ENCODE measurements at places on chromosomes 2 and 18.

DNA sequence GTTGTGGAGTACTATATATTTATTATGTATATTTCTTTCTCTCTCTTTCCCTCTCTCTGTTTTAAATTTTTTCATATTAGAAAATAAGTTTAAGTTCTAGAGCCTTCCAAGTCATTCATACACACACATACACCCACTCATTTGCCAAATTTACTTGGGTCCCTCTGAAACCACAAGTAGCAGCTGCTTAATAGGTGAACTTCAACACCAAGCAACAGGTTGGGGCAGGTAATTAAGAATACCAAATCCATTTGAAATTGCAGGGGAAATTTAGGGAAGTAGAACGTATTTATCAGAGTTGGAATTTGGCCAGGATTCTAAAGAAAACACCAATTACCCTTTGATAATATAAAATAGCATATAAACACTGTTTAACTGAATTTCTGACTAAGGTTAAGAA, 75.0 kb upstream of the RBBP8 start:
- DNase-seq = no peak

DNA sequence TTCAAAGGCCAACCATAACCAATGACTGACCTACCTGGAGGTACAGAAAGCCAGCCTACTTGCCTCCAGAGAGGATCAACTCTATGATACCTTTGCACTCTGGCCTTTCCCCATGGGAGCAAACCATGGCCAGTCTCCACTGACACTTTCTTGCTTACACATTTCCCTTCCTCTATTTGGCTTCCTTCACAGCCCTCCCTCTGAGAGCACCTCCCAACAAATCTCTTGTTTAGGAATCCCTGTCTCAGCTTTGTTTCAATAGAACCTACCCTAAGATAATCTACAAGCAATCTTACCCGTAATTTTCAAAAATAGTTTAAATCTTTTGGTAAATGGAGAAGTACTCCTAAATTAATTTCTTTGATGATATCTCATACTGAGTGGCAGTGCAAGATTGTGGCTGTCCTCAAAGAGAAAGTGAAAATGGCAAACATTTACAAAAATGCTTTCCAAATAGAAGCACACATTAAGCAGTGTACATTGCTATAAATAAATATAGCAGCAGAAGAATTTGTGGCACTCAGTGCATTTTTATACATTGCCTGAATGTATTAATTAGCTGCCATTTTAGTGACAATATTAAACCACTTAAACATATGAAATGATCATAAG, 140.6 kb downstream of the CCDC148 start:
- no peak for DNase-seq

DNA sequence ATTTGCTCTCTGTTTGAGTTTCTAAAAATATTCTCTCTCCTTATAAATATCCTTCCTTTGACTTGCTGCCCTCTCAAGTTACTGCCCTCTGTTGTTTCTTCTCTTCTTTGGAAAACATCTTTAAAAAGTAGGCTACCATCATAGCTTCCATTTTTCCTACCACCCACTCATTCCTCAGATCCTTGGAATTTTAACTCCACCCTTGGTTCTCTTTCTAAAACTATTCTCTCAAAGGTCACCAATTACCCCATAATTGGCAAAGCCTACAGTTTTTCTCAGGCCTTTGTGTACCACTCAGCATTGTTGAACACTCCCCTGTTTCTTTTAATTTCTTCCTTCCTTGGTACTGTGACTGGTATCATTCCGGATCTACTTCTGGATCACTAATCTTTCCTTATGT, 43.0 kb upstream of the ITGAV start:
- DNase-seq = no peak

- DNase-seq = peak; percentile 50
These were observed 12.8 kb upstream of the IHH start for GRCh38 chr2:219073413-219074129.

DNA sequence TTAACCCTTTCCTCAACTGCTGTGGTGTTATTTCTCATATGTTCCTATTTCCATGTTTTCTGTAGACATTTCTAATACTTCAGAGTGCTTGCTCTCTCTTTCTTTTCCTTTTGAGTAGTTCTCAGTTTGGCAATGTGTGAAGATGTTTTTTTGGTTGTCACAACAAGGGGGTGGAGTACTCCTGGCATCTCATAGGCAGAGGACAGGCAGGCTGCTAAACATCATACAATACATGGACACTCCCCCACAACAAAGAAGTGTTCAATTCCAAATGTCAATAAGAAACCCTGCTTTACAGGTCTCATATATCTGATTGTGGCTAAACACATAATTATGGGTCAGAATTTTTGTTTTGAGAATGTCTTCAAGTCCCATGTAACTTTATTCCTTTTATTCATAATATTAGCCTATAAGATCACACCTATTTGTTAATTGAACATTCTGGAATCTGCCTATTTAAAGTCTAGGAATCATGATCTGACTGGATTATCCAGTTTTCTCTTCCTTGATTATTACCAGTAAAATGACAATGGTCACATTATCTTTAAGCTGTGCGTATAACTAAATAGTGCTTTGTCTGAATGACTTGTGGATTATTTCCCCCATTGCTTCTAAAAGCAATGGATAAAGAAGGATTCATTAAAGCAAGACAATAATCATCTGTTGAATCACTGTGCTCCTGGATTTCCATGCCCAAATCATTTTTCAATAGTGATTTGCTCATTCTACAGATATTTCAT, 46.8 kb upstream of the ITPRID2 start:
- DNase-seq = no peak

GRCh38 chr2:55923091-55923981, at the start of gene EFEMP1:
EFEMP1 (minus strand) TSS chr2:55923782; CDS start chr2:55922440, 1,342 bp downstream.
- DNase-seq = peak; percentile 57

GRCh38 chr2:228541789-228542188, 360.3 kb upstream of the SPHKAP start:
- DNase-seq = no peak

GRCh38 chr2:76946631-76947145, 575.5 kb downstream of the LRRTM4 start:
- no peak for DNase-seq

GRCh38 chr2:145126146-145126545, 606.2 kb upstream of the ZEB2 start:
- no peak for DNase-seq

GRCh38 chr18:23452347-23452727, 750 bp upstream of the RIOK3 start:
- DNase-seq = no peak

GRCh38 chr18:31977270-31977872, 34.4 kb upstream of the TRAPPC8 start:
- no peak for DNase-seq

- DNase-seq = no peak
These were observed 30.6 kb upstream of the MYCN start for GRCh38 chr2:15909736-15910135.

- DNase-seq = no peak
These were observed 111.1 kb upstream of the RBBP8 start for GRCh38 chr18:22822024-22822423.

- no peak for DNase-seq
These were observed 56.5 kb downstream of the ACAA2 start for GRCh38 chr18:49756671-49757362.

DNA sequence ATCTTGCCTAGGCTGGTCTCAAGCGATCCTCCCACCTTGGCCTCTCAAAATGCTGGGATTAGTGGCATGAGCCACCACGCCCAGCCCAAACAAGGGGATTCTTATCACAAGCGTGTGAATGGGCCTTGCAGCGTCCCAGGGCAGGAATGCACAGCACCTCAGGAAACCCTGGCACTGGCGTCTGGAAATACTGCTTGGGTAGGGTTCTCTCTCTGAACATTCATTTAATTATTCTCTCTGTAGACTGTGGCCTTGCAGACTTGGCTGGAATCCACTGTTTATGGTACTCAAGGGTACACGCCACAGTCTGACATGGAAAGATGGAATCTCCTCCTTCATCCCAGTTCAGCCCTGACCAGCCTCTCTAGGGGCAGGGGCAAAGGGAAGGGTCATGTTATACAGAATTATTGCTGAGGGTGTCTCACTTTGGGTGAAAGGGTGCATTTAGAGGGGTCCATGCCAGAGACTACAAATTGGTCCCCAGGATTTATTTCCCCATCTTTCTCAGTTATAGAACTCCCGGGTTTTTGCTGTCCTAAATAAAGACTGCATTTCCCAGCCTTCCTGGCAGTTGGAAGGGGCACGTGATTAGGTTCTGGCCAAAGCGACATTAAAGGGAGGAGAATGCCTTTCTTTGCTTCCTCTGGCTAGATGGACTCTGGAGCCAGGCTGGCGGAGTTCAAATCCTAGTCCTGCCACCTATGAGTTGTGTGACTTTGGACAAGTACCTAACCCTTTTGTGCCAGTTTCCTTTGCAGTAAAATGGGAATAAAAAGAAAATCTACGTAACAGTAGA, 147.2 kb upstream of the HAAO start:
- no peak for DNase-seq

DNA sequence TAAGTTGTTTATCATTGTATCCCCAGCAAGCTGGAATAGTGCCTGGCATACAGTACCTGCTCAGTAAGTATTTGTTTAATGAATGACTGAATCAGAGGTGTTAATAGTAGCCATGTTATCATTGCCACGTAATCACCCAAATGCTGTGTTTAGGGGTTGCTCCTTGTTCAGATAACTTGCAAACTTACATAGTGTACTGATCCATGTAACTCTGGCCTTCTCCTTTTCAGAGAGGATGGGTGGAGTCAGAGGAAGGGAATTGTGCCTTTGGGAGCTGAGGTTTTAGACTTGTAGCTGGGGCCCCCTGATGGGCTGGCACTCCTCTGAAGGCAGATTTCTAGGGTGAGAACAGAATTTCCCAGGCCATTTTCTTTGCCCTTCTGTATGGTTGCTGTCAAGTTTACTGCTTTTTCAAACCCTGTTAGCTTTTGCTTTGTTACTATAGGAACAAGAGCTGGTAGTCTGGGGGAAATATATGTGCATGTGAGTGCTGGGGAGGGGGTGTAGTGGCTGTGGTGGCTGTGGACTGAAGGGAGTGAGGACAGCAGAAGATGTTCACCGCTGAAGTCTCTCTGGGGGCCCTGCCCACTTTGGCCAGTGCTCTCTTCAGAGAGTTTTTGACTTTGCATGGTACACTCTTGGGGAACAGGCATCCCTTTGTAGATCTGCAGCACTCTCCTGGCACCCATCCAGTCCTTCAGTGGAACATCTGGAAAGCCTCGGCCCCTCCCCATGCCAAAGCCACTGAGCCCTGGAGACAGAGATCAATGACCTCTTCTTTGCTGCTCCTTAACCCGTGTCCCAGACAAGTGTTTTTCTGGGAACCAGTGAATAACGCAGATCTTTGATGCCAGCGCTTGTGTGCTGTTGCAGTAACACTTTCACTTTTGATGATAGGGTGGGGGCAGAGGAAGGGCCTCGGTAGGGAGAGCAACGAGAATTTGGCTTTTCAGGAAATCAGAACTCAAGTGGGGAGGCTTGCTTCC, 209.0 kb downstream of the PRKCE start:
- peak; percentile 88 for DNase-seq

- no peak for DNase-seq
These were observed 53.5 kb upstream of the LCLAT1 start for GRCh38 chr2:30393510-30393909.

DNA sequence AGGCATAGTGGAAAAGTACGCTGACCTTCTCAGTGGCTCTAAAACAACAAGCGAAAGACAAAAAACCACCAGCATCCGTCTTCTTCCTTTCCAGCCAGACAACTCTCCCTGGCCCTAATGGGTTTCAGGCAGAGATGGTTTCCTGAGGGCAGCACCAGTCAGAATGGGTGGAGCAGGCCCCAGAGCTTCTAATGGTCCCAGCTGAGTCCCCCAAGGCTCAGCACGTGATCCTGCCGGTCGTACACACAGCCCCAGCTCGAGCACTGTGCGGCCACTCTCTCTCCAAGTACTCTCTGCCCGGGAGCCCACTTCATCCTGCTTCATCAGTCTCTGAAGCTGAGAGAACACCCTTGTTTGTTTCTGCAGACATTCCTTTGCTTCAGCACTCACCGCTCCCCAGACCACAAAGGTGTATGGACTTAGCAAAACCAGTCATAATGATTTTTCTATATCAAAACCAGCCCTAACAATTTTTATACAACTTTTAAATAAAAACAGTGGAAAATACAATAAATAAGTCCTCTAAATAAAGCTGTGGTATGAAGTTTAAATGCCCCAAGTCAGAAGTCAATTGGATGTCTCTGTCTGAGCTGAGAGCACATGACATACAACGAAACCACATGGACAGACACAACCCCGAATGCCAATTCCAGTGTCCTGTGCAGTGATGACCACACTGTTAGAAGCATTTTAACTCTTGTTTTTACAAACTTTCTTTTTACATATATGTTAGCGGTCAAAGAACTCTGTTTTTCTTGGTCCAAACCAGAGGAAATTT, 63.9 kb downstream of the PARD6G start:
- DNase-seq = no peak

DNA sequence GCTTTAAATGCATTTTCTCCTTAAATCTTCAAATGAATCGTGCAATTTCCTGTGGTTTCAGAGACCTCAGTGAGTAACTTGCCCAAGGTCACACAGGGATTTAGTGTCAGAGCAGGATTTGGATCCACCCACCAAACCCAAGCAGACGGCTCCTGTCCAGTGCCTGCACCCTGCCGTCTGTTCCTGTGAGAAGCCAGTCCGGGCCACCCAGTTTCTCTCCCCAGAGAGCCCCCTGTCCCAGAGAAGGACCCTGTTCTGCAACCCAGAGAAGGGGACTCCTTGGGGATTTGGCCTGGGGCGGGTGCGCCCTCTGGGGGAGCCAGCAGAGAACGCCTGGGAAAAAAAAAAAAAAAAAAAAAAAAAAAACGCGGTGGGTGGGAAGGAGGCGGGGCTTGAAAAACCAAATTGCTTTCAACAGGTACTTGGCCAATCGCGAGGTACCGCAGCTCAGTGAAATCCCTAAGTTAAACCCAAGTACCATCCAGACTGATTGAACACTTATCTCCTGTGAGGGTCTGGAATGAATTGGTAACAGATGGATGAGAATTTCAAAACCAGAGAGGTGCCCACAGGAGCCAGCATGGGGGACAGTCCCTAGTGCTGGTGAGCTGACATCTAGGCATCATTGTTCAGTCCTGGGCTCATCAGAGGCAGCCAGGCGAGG, 30.9 kb upstream of the REEP1 start:
- DNase-seq = no peak

- no peak for DNase-seq
These were observed 286.0 kb downstream of the LPIN1 start for GRCh38 chr2:12032398-12032797.

DNA sequence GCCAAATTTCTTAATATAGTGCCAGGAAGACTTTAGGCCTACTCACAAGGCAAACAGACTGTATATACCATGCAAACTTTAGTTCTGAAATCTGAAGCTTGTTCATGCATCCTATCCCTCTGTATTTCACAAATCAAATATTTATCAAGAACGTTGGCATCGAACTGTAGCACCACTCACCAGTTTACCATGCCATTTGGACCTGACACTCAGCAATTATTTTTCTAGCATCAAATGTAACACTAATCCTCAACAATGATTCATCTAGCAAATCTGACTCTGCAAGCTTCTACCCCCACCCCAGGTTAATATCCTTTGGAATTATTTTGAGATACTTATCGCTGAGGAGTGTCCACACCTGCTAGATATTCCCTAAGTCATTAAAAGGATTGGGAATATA, 1506.6 kb downstream of the LRP1B start:
- DNase-seq = no peak

DNA sequence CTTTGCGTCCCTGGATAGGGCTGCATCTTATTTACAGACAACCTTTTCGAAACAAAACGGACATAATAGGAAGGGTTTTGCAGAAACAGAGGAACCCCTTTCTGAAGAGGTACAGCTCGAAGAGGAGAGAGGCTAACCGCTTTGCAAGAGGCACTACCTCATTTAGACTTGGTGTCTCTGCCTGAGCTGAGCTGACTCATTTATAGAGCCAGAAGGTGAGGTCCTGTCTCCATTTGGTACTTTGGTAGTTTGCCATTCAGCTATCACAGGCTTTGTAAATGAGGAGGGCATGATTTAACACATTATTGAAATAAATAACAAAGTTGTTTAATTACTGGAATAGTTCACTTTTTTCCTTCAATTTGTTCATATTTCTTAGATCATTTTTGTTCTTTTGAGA, 2.2 kb upstream of the NXPH2 start:
- no peak for DNase-seq
